ENCODE measurements at places on chromosomes 13 and 19. TPM values are rescaled to one million over a fixed set of nuclear protein-coding genes. Genes with fewer than 3 reads are reported as not detected.

GRCh38 chr13:65540175-65540574, 1690.0 kb downstream of the PCDH9 start:
- no peak for DNase-seq

GRCh38 chr19:33273065-33273736, 29.1 kb downstream of the CEBPA start:
- DNase-seq: no peak

DNA sequence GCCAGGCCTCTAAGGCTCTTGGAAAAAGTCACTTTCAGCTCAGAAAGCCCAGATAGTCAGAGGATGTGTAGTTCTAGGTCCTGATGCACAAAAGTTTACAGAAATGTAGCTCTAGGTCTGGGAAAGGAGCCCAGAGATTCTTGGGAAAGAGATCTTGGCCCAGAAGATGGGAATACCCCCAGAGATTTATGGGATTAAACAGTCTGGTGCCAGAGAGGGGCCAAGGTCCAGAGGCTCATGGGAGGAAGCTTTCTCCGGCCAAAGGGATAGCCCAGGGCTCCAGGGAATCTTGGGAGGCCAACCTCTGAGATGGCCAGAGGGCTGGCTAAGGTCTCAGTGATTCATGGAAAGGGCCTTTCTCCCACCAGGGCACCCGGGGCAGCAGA, 15.2 kb downstream of the BCAT2 start:
- DNase-seq: peak; percentile 29

Gene AZU1
- total RNA-seq: not detected

Gene ZNF224
- 37.1 TPM for total RNA-seq
